ENCODE measurements at places on chromosomes 3 and 15.

- DNase-seq = no peak
Measured at GRCh38 chr3:191065181-191065805, 133.7 kb upstream of the OSTN start.

DNA sequence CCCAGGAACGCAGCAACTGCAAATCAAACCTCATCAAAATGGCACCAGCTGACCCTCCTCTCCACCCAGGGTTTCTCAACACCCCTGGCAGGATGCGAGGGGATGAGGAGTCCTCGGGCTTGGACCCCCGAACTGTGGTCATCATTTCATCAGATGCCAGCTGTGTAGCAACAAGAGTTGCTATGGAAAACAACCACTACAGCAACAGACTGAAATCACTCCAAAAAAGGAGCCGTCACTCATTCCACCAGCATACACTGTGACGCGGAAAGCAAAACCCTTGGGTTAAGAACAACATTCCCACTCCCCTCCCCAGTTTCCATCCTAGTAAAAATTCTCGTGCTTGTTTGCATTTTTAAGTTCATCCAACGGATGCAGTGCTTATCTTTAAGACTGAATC lies 40.1 kb downstream of the VGLL4 start:
- no peak for DNase-seq

- no peak for DNase-seq
Measured at GRCh38 chr3:126865736-126866135, 117.2 kb upstream of the PLXNA1 start.

GRCh38 chr3:112032098-112032731 lies 2.3 kb upstream of the TMPRSS7 start:
- DNase-seq = no peak

- DNase-seq = no peak
Measured at GRCh38 chr3:56689303-56689702, 6.2 kb upstream of the TASOR start.

DNA sequence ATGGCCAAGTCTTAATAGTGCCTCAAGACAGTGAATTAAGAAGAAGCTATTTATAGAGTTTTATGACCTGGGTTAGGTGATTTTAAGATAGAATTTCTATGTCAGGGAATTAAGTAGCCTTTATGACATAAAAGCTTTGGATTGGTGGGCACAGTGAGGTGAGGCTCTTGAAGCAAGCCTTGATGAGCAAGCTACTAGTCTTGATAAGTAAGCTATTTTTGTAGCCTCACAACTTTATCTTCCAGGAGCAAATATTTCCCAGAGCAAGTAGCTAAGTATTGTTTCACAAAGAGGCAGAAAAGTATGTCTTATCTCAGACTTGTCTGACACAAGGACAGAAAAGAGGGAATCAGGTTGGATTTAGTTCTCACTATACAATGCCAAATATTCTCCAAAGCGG lies 491.7 kb upstream of the RASGRP1 start:
- no peak for DNase-seq

- no peak for DNase-seq
Measured at GRCh38 chr3:49976942-49977341, 37.0 kb downstream of the RBM6 start.

DNA sequence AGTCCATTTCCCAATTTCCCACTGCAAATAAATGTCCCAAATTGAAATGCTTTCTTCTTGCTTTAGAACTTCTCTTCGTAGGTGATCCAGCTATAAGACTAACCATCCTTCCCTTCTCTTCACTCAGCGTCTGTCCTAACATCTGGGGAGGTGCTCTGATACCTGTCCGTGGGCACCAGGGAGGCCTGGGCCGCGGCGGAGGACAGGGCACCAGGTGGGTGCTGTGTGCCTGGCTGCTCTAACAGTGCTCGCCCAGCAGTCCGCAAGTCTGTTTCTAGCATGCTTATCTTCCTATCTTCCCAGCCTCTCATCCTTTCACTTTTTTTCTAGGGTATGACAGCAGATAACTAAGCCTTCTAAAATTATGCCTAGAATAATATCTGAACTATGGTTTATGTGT lies 37.3 kb downstream of the NKIRAS1 start:
- no peak for DNase-seq

DNA sequence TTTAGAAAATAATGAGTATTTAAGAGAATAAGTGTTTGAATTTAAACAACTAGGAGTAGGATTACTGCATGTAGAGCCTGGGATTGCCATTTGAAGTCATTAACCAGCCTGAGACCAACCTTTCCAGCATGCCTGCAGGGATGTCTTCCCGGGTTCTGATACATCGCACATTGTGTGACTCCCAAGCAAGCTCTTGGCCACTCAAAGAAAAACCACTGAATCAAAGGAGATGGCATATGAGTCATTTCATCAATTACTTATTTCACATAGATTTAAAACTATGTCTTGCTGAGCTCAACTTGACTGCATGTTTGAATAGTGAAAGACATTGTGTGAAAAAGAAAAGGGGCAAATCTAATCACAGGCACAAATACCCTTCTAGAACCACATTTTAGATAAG lies 15.0 kb upstream of the THBS1 start:
- DNase-seq = no peak

- DNase-seq = no peak
Measured at GRCh38 chr3:66592016-66592761, 91.4 kb upstream of the LRIG1 start.

DNA sequence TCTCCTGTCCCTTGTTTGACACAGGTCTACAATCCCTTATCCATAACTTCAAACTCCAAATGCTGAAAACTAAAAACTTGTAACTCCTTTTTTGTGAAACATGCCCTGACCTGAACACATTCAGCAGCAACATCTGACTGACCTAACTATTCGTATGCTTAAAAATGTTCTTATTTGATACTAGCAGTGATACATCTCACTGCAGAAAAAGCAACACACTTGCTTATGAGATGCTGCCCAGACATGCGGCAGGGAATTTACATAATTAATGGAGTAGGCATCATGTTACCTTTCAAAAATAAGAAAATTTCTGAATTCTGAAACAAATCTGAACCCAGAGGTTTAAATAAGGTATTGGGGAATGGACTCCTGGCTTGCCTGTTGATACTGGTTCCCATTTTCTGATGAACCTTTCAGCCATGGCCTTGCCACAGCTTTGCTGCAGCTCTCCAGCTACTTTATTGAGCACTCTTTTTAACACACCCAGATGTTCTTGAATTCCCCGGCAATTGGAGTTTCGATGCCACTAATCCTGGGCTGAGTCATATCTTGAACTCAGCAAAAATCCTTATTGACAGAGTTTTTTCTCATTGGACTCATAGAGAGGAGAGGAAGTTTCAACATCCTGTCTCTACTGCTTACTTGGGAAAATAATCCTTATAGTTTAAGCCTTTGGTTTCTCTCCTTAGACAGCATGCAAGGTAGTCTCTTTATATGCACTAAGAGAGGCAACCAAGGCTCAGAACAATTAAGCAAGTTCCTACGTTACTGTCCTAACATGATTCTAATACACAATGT lies 296.6 kb upstream of the LMCD1 start:
- DNase-seq = no peak

GRCh38 chr15:48175126-48175525 lies 3.0 kb downstream of the MYEF2 start:
- no peak for DNase-seq

DNA sequence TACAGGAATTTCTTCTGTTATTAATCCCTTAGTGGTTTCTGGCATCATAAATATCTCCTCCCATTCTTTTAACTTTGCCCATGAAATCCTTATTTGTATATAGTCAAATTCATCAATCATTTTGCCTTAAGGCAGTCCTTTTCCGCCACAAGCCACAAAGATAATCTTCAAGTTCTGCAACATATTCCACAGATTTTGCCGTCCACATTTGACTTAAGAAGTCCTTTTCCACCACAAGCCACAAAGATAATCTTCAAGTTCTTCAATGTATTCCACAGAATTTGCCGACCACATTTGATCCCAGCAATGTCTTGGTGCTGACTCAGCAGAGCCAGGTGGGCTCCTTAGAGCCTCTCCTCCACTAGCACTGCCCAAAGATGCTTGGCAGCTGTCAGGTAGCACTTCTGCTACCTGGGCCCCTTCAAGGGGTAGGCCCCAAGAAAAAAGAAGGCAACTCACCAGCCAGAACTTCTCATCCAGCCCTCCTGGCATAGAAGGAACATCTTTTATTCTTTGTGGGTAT lies 35.0 kb downstream of the SEC22C start:
- DNase-seq = no peak

GRCh38 chr3:177374323-177374722 lies 177.0 kb upstream of the TBL1XR1 start:
- no peak for DNase-seq

DNA sequence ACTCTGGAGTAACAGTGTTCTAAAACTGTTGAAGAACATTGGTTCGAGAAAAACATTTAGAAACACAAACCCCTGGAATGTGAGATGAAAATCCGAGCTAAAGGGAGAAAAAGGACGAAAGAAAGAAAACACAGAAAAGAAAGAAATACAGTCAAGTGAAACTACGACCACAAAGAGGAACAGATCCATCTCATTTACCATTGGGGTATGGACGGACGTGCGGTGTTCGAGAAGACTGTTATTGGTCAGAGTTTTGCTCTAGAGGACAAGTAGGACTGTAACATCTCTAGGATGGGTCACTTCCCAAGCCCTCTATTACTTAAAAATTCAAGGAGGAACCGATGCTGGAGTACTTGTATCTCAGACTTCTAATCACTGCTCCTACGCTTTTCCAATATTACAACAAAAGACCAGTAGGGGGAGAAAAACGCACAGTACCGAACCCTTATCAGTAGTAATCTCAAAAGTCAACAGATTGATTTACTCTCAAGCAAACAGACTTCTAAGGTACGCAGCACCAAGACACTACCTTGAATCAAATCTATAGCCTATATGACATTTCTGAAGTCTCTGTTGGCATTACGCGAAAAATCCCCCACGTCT lies 1.1 kb upstream of the PIK3CA start:
- DNase-seq = peak; percentile 75

DNA sequence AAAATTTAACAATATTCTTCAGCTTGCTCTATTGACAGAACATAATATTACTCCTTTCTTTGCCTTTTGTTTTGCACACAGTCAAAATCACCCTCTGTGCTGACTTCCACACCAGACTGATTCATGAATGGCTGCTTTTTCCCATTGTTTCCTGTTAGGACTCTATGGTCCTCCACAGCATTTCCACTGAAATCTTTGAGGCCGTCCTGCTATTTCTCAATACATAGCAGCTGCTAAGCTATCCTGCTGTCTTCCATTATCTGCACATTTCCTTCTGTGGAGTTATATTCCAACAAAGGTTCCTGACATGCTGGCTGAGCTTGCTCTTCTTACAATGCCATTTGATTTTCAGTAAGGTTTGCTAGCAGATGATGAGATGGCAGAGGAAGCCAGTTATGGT lies 153.3 kb downstream of the EPHA3 start:
- no peak for DNase-seq

GRCh38 chr3:100525753-100526612 lies 33.6 kb downstream of the TMEM45A start:
- DNase-seq = no peak

GRCh38 chr15:72521682-72522081 lies 47.6 kb downstream of the ARIH1 start:
- no peak for DNase-seq

GRCh38 chr3:97291901-97292300 lies 472.7 kb upstream of the ARL6 start:
- DNase-seq = no peak

DNA sequence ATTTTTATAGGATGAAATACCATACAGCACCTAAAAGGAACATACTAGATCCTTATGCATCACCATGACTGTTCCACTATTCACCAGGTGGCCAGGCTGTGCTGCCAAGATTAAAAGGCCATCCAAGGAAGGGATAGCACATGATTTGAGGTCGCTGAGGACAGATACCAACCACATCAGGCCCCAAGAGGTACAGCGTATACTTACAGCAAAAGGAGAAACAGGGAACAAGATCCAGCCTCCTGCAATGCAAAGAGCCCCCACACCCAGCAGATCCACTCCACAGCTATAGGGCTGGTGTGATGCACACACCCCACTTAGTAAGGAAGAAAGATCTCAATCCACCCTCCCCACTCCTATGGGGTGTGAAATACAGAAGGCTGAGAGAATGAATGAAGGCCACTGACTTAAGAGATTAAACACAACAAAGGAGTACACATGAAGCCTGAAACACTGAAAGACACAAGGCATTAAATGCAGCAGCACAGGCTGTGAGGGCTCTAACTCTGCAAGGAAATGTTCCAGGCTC lies 32.0 kb upstream of the ZNF445 start:
- peak; percentile 7 for DNase-seq

DNA sequence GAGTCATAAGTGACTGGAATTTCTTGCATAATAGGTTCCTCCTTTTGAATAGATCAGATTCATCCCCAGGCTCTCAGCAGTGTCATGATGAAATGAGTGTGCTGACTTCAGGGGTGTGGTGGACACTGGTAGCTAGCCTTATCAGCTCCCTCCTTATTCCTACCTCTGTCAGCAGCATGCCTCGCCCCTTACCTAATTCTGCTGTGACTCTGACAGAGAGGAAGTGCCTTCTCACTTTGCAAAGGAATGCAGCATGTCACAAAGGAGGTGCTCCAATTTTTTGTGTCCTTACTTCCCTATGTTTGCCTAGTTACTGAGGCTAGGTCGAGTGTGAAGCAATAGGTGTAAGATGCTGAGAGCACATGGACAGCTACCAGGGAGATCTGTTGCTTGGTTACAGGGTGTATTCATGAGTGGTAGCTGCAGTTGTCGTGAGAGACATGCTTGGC lies 90.6 kb downstream of the TNFAIP8L3 start:
- peak; percentile 91 for DNase-seq

DNA sequence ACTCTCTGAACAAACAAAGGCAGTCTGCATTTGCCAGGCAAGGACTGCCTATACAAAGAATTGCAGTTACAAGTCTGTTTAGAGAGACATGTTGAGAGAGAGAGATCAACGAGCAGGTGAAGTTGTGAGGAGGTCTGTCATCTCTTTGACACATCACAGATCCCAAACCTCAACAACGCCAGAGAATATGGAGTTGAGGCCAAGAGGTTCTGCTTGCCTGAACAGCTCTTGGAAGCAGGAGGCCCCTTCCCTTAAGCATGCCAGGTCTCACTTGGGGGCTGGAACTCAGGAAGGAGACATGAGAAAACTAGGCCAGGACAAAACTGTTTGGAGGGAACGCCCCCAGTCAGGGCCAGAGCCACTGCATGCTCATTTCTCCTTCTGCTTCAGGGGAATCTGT lies 22.3 kb upstream of the MUSTN1 start:
- no peak for DNase-seq

DNA sequence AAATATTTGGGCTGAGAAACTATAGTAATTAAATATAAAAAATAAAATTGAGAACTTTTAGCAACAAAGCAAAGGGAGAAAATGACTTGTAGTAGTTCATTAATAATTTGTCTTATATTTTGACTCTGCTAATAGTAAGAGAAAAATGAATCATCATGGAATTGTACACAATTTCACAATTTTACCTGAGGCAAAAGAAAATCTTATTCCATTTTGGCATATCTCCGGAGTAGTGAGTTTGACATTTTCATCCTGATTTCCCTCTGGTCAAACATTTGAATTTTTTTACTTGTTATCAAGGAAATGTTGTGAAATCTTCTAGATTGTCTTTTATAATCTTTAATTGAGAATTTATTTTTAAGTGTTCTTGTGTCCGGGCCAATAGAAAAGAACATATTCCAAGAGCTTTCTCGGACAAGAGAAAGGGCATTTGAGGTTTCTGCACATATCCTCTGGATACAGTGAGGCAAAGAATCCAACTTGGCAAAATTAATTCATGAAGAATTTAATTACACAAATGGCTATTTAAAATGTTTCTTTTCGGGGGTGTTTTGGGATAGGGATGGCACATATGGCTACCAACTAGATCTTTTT lies 89.3 kb upstream of the IGSF10 start:
- DNase-seq = no peak

GRCh38 chr3:142104763-142105162 lies 44.6 kb downstream of the TFDP2 start:
- no peak for DNase-seq

- DNase-seq = no peak
Measured at GRCh38 chr15:69881766-69882165, 216.0 kb downstream of the TLE3 start.
